ENCODE measurements at places on chromosomes 11 and 22.

DNA sequence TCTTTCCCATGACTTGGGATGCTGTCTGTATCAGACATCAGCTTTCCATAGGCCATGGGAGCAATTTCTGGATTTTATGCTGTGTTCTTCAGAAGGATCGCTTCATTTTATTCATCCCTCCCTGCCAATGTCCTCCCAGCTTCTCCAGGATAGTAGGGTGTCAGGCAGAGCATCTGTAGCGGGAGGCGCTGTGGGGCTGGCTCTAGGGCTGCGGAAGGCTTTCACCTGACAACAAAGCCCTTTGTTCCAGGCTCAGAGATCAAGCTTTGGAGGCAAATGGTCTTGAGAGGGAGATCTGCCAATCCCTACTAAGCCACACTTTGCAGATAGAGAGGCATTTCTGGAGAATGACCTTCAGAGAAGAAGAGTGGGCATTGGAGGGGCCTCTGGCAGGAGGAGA is 29.5 kb upstream of the FTH1 start:
- DNase-seq, result no peak

GRCh38 chr11:46118702-46119351 is 2.4 kb downstream of the PHF21A start:
- peak; percentile 29 for DNase-seq

GRCh38 chr11:2759228-2760195 is 59.7 kb upstream of the KCNQ1OT1 start:
- no peak for DNase-seq

GRCh38 chr11:79541466-79541865 is 100.6 kb upstream of the TENM4 start:
- DNase-seq, result no peak

DNA sequence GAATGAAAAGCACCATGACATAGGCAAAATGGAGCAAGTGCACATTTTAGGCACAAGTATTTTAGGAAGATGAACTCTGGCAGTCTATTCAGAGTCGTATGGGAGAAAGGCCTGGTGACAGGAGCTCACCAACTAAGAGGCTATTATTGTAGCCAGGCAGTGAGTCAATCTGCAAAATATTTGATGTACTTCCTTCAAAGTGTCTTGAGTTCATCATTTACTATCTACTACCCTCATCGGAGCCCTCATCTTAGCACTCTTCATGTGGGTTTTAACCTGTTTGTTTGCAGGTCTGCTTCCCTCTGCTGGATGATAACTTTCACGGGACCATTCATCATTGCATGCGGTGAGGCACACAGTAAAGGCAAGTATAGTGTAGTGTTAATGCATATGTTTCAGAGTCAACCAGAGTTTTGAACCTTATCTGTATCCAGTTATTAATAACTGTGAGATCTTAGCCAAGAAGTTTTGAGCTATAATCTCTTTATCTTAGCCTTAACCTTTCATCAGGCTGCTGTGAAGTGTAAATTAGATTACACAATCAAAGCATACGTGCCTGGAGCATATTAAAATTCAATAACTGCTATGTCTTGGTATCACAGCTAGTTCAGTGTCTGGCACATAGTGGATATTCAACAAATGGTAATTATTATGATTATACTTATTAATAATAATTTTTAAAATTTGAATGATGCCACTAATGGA is 70.9 kb upstream of the SC5D start:
- no peak for DNase-seq

DNA sequence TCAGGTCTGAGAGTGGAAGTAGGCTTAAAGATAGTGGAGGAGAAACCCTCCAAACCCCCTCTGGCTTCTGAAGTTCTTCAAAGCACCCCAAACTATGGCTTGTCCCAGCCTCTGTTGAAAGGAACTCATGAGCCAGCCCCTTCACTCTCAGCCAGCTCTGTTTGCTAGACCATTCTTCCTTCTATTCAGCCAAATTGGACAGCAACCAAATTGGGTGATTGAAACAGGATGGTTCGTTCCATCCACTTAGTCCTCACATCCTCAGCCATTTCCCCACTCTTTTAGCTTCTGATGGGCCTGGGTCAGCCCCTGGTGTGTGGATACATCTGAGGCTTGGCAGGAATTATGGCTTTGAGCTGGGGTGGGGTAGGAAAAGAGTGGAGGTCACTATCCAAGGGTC is 4.5 kb downstream of the HTR3A start:
- DNase-seq, result no peak

DNA sequence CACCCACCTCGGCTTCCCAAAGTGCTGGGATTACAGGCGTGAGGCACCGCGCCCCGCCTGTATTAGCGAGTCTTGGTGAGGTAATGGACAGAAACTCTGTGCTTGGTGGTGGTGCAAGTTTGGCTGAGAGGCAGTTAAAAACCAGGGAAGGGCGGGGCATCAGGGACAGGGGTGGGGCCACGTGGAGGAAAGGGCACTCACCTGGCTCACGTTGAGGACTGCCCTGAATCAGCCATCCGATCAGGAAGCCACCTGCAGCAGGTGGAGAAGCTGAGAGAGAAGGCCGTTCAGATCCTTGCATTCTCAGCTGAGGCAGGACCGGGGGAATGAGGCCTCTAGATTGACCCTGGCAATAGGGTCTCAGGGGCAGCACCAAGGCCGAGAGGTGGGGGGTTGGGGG is 12.1 kb upstream of the CHRM1 start:
- DNase-seq, result no peak

GRCh38 chr11:119461229-119461963 is 38.4 kb upstream of the THY1 start:
- DNase-seq, result no peak

GRCh38 chr22:16803255-16803917 is 21.8 kb downstream of the XKR3 start:
- DNase-seq, result no peak

DNA sequence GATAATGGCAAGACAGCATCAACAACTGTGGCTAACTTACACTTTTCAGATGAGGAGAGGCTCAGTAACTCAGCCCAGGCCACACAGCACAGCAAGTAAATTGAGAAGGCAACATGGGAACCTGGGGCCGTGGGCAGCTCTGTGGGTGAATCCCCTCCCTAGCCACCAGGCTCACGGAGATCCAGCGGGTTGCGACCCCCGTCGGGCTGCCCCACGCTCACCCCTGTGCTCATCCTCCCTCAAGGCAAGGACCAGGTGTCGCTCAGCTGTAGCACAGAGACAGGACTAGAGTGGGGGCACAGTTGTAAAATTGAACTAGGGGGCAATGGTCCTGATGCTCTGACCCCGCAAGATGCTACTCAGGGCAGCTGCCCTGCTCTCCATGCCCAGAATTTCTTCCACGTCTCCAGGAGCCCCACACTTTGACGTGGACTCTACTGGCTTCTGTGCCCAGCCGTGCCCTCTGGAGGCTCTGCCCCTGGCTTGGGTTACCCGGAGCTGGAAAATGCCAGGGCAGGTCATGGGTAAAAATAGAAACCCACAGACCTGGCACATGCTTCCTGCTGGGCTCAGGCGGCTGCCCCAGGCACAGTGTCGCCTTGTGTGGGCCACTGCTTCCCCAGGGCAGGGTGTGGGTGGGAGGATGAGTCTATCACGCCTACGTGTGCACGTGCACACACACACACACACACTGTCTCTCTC is 9.0 kb downstream of the TUBA8 start:
- DNase-seq, result no peak

DNA sequence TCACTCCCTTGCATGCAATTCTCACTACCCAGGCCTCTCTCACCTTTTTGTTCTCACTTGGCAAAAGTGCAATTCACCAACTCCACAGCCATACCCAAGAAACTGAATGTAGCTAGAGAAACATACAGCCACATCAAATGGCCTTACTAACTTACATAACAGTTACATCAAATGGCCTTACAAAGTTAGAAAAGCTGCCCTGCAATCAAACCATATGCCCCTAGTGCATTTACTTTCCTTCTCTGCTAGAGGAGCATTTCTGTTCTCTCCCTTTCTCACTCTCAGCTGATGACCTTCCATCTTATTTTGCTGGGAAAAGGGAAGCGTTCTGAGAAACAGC is 10.3 kb downstream of the PRCP start:
- no peak for DNase-seq

DNA sequence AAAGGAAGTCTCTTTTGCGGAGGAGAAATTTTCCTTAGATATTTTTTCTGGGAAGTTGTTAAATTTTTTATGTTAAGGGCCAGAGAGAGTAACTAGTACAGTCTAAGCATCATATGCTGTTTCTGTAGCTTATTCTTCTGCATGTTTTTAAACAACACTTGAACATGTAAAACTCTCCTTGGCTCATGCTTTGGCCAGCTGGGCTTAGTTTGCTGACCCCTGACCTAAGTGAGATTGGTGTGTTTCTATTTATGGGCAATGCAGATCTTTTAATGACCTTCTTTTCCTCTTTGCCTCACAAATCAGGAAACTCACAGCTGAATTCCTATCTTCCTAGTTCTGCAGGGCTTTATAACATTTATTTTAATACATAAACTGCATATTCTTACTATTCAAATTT is 942.5 kb downstream of the OPCML start:
- no peak for DNase-seq

- DNase-seq, result peak; percentile 74
Measured at GRCh38 chr22:29394931-29395581, 6.7 kb upstream of the AP1B1 start.

DNA sequence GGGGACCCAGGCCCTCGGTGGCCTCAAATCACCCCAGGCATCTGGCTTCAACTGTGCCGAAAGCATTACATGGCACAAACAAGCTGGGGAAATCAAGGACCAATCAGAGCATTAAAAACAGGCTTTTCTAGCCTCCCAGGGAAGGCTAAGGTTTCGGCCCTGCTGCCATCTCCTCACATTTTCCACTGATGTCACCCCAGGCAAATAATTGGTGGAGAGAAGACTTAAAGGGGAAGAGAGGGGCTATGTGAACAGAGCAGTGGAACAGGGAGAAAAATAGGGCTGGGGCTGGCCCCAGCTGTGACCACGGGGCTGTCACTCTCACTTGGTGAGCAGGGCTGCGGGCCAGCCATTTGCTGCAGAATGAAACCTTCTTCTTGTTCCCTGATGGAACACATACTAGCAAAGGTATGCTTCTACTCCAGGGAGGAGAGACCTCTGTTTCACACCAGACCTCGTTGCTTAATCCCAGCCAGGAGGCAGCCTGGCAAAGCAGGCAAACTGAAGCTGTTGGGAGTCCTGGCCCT is 581.3 kb downstream of the SOX6 start:
- DNase-seq, result no peak

DNA sequence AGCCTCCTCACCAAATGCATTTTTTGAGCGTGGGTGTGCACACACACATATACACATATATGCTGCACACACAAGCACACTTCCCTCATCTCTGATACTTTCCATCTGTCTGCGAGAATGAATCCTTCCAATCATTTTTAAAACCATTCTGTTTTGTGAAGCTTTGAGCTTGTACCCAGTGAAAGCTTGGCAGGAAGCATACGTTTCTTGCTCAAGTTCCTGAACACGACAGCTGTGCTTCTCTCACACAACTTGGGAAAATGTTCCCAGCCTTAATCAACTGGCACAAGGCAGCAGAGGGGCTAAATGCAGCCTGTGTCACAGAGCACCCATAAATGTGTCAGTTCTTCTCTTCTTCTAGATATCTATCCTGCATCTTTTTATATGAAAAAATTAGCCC is 524.0 kb upstream of the KIRREL3 start:
- DNase-seq, result no peak

DNA sequence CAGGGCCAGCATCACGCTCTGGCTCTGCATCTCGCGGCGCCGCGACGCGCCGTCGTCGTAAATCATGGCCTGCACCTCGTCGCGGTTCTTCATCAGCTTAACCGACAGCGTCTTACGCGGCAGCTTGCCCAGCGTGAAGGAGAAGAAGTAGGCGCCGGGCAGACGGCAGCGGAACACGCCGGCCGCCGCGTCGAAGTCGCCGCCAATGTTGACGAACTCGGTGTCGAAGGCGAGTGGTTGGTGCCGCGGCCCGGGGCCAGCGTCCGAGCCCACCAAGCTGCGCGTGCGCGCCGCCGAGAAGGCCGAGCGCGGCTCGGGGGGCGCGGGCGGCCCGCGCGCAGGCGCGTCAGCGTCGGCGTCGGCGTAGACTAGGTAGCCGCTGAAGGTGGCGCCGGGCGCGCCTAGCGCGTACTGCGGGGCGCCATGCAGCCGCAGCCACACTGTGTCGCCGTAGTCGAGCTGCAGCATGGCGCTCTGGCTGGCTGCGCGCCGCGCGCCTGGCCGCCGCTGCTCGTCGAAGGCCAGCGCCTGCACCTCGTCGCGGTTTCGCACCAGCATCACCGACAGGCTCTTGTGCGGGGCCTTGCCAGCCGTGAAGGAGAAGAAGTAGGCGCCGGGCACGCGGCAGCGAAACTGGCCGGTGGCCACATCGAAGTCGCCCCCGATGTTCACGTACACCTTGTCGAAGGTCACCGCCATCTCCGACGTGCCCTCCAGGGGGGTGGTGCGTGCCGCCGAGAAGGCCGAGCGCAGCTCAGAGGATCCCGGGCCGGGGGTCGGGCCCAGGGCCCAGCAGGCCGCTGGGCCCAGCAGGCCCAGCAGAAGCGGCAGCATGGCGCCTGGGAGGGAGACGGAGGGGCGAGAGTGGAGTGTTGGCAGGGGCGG is 3.7 kb downstream of the FAM180B start:
- no peak for DNase-seq

GRCh38 chr11:132095230-132096131 is 725.1 kb downstream of the NTM start:
- DNase-seq, result no peak

GRCh38 chr11:129440028-129440713 is 64.5 kb downstream of the BARX2 start:
- DNase-seq, result no peak

GRCh38 chr11:100011697-100012096 is 675.4 kb upstream of the ARHGAP42 start:
- DNase-seq, result no peak

DNA sequence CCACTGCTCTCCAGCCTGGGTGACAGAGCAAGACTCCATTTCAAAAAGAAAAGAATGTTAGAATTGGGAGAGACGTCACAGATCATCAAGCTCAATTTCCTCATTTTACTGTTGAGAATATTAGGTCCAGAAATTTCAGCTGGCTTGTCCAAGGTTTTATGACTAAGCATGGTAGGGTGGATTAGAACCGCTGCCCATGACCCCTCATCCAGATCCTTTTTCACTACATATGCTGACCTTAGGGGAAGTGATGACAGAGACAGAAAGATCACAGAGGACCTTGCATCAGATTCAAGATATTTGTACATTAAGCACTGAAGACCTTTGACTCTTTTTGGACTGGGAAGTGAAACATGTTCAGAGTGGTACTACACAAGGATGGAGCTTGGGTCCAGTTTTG is 134.5 kb downstream of the ADAMTS15 start:
- DNase-seq, result no peak

DNA sequence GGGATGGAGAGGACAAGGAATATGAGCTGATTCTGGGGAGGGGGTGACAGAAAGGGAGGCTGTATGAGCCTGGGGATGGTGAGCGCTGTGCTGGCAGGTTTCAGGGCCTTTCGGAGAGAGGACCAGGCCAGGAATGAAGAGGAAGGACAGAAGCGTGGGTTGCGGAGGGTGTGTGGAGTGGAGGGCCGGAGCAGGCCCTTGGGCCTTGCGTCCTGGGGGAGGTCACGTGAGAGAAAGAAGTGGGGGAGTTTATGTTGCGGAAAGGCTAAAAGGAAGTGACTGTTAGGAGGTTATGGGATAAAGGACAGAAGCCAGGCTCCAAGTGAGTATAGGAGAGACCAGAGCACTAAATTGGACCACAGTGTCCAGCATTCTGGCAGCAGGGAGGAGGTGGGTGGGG is 17.5 kb downstream of the BCR start:
- DNase-seq, result no peak

Data from CD4-positive, alpha-beta T cell treated with Interleukin-21 for 1 hour (primary cell).